ENCODE measurements at places on chromosomes 5 and 9.

GRCh38 chr5:179974246-179974945 is 66.7 kb upstream of the TBC1D9B start:
- no peak for DNase-seq

DNA sequence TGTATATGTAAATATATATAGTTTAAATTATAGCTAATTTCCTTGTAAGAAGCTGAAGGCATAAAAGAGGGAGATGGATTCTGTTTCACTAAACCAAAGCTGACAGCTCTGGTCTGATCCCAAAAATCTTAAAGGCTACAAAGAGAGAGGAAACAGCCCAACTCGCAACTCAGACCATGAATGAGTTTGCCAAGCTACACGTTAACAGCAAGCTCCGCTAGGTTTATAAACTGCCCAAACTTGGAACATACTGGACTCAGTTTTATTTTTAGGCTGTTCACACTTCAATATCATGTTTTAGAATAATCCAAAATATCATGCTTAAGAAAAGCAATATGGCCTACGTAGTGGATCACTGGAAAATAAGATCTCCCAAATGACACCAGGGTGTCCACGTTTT is 318.3 kb upstream of the RPS23 start:
- DNase-seq, result no peak

DNA sequence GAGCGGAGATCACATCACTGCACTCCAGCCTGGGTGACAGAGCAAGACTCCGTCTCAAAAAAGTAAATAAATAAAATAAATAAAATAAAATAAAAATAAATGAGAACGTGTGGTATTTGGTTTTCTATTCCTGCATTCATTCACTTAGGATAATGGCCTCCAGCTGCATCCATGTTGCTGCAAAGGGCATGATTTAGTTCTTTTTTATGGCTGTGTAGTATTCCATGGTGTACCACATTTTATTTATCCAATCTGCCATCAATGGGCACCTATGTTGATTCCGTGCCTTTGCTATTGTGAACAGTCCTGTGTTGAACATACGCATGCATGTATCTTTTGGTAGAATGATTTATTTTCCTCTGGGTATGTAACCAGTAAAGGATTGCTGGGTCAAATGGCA is 8.8 kb upstream of the RASGEF1C start:
- DNase-seq, result no peak

DNA sequence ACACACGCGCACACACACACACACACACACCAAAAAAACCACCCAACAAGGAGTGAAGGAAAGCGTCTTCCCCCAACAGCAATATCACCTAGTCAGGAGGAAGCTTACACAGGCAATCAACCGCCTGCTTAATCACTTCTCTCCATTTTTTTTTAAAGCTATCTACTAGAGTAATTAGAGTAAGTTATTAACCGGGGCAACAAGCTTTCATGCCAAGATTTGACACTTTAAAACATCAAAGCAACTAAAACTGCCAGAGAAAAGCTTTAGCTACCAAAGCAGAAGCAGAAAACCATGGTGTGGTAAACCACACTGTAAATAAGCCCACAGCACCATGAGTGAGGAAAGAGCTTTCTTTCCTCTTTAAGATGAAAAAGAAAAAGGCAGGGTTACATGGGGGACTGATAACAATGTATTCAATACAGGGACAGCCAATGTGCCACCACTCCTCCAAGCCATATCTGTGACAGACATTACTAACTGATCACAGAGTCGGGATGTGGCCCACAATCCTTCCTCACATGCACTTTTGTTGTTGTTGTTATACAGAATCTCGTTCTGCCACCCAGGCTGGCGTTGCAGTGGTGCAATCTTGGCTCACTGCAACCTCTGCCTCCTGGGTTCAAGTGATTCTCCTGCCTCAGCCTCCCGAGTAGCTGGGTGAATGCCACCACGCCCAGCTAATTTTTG is 282.1 kb downstream of the CRB2 start:
- no peak for DNase-seq

GRCh38 chr5:138495351-138495750 is 30.1 kb downstream of the EGR1 start:
- no peak for DNase-seq

DNA sequence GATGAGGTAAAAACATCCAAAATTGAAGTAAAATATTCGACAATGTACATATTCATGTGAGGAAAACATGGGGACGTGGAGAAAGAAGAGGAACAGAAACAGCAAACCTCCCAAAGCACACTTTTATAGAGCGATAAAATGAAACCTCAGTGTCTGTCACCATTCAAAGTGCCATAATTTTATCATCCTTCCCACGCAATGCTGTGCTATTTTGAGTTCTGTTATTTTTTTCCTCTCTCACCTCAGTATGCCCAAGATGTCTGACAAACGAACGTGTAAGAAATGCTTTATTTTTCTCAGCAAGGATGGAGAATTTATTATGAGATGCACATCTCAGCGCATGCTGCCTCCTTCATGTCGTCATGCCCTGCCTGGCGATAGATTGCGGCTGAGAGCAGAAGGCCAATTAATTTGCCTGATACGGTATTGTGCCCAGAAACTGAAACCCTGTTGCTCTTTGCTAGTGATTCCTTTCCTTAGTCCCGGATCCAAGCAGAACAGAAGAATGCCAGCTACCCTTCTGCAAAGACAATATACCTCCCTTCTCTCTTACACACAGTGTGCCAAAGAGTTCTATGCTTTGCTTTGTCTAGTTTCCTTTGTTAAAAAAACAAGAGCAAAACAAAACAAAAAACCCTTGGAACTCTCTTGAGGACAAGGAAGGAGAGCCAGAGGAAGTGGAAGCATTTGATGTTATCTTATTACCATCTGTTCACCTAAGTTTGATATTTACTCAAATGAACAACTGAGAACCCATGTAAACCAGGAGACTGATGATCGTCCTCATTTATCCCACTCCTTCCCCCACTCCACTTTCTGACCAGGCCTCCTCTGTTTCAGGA is 192.4 kb downstream of the SEMA6A start:
- DNase-seq, result peak; percentile 19

GRCh38 chr9:111804636-111805035 is 9.9 kb upstream of the SHOC1 start:
- DNase-seq, result no peak

DNA sequence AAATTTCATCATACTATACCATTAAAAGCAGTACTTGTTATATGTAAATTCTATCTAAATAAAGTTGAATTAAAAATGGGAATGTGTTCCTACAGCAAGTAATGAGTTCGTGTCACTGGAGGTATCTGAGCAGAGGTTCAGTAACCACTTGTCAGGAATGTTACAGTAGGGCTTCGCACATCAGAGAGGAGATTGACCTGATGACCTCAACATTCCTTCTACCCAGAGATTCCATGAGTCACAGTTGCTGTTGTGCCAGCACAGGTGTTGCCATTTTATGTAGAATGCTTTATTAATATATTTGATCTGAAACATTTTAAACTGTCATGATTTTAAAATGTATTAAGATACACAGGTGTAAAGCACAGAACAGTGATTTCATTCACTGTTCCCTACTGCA is 60.3 kb downstream of the STX17 start:
- DNase-seq, result peak; percentile 79

DNA sequence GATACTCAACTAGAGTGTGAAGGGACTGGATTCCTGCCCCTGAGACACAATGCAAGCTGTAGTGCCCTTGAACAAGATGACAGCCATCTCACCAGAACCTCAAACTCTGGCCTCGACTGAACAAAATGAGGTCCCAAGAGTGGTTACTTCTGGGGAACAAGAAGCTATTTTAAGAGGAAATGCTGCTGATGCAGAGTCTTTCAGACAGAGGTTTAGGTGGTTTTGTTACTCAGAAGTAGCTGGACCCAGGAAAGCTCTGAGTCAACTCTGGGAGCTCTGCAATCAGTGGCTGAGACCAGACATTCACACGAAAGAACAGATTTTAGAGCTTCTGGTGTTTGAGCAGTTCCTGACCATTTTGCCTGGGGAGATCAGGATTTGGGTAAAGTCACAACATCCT is 2.4 kb downstream of the ZNF483 start:
- DNase-seq, result no peak

- no peak for DNase-seq
Observed at GRCh38 chr5:175893466-175893865, 22.1 kb downstream of the CPLX2 start.

- no peak for DNase-seq
Observed at GRCh38 chr5:17315710-17316221, 98.3 kb downstream of the BASP1 start.

DNA sequence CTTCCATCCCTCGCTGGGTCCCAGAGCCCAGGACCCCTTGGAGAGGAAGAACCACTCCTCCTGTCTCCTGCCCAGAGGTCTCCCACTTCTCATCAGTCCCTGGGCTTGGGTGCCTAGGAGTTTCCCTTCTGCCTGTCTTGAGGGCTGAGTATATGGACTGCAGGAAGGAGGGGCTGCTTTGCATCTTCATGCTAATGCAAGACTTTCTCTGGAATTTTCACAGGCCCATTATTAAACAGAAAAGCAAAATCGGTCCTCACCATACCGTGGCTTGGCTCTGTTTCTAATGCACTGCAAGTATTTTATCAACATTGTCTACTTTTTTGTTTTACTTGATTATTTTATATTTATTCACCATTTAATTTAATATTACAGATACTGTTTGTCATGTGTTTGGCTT is 34.5 kb downstream of the TRIO start:
- DNase-seq, result no peak

DNA sequence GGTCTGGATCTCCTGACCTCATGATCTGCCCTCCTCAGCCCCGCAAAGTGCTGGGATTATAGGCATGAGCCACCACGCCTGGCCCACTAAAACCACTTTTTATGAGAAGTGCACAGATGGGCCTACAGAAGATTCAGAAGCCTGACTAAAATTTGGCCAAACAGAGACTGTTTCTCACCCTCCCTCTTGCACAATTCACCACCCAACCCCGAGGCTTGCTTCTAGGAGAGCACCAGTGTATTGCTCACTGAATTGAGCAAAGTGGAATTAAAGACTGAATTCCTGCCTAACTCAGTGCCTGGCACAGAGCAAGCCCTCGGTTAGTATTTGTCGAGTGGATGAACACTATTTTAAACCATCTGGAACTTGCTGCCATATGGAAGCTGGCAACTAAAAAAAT is 3.4 kb upstream of the DCTN4 start:
- no peak for DNase-seq

DNA sequence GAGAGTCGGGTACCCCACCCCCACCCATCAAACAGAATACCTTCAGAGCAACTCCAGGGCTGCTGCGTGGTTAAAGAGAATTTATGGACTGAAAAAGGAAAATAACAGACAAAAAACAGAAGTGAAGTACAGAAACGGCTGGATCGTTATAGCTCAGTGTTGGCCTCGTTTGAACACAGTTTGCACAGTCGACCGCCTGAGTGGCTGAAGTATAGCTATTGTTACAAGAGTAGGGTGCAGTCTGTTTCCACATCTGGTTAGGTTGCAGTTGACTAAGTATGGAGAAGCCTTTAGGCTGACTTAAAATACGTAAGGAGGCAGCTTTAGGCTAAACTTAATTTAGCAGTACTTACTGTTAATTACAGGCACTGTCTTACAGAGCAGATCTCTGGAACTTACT is 121.2 kb downstream of the GCNT1 start:
- DNase-seq, result no peak

DNA sequence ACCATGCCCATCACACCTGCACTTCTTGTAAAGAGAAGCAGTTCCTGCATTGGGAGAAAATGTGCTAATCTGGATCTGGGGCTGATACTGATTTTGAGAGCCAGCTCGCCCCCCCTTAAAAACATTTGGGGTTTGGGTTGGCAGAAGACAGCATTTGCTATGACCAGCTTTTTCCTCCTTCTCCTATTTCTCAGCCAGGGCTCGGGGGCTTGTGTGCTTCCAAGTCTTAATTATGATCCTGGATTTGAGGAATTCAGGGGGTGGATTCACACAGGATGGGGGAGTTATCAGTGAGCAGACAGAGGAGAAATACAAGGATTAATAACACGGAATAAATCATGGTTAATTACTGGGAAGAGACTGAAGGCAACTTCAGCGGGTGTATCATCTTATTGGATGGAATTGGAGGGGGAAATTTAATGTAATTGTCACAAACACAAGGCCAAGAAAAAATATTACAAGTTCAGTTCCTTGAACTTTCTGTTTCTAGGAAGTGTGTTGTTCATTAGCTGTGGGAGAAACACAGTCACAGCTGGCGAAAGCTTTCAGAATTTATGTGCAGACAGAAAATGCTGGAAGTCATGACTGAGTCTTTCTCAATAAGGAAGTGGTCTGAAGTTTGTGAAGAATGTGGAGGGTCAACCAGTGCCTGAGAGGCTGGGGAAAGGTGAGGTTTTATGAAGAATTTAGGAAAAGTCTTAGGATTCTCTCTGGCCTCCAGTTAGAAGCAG is 15.3 kb downstream of the C9orf152 start:
- peak; percentile 33 for DNase-seq

GRCh38 chr9:13485068-13485596 is 205.6 kb upstream of the MPDZ start:
- no peak for DNase-seq

All from islet precursor cell (in vitro differentiated cells).